ENCODE measurements at places on chromosomes 5 and 9.
A peak's percentile ranks its signal among the peaks of the same experiment; 100 is the strongest.

- no peak for DNase-seq
Measured at GRCh38 chr5:123186771-123187170, 97.7 kb downstream of the PRDM6 start.

- no peak for DNase-seq
Measured at GRCh38 chr9:29339387-29339786, 1766.1 kb upstream of the C9orf72 start.

DNA sequence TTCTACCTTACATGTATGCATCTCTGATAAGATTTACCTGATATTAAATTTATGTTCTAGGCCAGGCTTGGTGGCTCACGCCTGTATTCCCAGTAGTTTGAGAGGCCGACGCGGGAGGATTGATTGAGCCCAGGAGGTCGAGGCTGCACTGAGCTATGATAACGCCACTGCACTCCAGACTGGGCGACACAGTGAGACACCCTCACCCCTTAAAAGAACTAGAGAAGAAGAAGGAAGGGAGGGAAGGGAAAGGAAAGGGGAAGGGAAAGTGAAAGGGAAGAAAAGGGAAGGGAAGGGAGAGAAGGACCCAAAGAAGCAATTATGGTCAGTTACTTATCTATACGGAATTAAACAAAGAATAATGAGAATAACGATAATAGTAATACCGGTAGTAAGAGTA lies 1.2 kb upstream of the RFK start:
- no peak for DNase-seq

DNA sequence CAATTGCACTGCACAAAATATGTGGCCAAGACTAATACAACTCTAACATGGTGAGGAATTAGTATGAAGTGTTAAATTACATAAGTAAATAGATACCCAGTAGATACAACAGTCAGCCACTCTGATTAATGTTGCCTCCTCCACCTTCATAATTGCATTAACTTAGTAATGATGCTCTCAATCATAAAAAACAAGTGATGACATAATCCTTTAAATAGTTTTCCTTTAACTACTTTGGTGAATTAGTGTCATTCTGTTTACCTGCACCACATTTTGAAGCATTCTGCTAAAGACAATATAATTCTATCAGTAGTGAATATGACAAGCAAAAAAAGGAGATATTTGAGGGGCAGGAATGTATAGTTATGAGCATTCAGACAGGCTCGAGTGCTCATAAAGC lies 265.9 kb upstream of the SLC24A2 start:
- DNase-seq: no peak

DNA sequence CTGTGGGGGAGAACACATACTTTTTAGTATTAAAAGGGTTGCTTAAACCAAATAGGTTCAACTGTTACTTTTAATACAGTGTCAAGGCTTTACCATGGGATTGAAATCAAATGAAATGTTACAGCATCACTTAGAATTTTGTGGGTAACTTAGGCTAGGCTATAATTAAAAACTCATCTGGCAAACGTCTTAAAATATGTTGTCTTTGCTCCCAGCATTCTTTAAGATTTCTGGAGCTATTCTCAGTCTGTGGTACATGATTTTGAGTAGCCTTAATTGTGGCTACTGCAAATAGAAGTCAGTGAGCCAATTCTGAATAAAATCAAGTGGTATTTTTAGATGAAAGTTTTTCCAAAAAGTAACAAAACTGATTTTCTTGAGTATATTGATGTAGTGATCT lies 30.7 kb downstream of the UHRF2 start:
- no peak for DNase-seq

- DNase-seq: peak; percentile 50
Measured at GRCh38 chr9:85258823-85259370, 482.9 kb downstream of the AGTPBP1 start.

- no peak for DNase-seq
Measured at GRCh38 chr5:170147051-170147752, 41.5 kb downstream of the FOXI1 start.

- no peak for DNase-seq
Measured at GRCh38 chr5:80435476-80435875, 27.6 kb downstream of the ZFYVE16 start.

- no peak for DNase-seq
Measured at GRCh38 chr9:5718296-5719032, 89.6 kb downstream of the RIC1 start.

DNA sequence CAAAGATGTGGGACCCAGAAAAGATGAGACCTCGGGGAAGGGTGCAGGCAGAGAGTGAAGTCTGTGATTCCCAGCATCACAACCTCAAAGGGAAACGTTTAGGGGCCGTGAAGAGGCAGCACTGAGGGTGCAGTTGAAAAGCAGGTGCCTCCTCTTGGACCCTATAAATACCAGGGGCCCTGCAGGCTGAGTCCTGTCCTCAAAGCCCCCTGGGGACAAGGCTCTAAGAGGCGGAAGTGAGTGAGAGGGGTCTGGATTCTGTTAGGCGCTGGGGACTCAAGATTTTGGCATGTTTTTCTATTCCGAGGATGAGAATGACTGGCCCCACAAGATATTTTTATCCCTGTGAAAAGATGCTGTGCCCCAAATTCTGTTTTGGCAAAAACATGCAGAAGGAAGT lies 107.8 kb downstream of the THBS4 start:
- DNase-seq: no peak

DNA sequence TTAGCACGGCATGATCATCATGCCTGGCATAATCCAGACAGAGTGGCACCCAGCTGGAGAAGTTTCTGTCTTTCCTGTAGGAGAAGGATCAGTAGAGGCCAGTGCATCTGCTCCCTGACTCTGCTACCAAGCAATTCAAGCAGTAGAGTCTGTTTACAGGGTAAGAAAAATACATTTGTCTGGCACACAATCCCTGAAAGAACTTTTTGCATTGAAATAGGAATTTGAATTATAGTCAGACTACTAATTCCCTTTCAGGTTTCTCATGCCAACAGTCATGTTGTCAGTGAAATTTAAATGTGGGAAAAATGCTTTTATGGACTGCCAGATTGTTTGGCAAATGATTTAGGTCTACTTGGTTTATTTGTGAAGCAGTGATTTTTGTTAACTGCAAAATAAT lies 125.6 kb downstream of the RAB3C start:
- DNase-seq: no peak

GRCh38 chr9:96379461-96379860 lies 4.0 kb downstream of the SLC35D2 start:
- DNase-seq: no peak

All from colonic mucosa (tissue), 4 donors.